Bronchus fibroblast of lung (primary cell): ENCODE measurements at places on chromosomes 5 and 9. TPM values are rescaled to one million over a fixed set of nuclear protein-coding genes. Genes with fewer than 3 reads are reported as not detected.

SPINK4 gene
- not detected in 2 replicates for total RNA-seq

RETREG1 gene
- 0.45 and 0.84 TPM in 2 replicates for total RNA-seq

TLR4 gene
- total RNA-seq: not detected in 2 replicates

DELE1 gene
- 44.2 and 48.9 TPM in 2 replicates for total RNA-seq

OTP gene
- not detected in 2 replicates for total RNA-seq

TMC1 gene
- total RNA-seq: 0.45 TPM in 1 of 2 replicates, not detected in the other

C5orf58 gene
- total RNA-seq: not detected in 2 replicates

SIT1 gene
- 0.15 TPM in 1 of 2 replicates, not detected in the other for total RNA-seq

SCGB3A2 gene
- not detected in 2 replicates for total RNA-seq

NEURL1B gene
- total RNA-seq: 6.1 and 6.2 TPM in 2 replicates
